ENCODE measurements at places on chromosomes 7 and 10.

DNA sequence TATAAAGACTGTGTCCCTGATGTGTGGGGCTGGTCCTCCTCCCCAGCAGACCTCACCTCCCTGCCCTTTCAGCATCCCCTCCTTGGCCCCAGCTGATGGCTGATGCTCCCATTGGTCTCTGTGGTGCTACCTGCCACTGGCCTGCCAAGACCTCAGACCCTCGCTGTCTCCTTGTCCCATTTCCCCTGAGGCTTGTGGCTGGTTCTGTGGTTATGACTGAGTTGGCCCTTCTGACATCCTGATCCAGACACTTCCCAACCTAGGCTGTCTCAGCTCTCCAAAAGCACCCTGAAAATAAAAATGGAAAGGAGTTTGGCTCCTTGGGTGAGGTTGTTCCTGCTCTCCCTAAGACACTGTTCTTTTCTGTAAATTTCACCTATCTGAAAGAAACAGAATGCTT lies 214.2 kb downstream of the RPS24 start:
- no peak for DNase-seq

DNA sequence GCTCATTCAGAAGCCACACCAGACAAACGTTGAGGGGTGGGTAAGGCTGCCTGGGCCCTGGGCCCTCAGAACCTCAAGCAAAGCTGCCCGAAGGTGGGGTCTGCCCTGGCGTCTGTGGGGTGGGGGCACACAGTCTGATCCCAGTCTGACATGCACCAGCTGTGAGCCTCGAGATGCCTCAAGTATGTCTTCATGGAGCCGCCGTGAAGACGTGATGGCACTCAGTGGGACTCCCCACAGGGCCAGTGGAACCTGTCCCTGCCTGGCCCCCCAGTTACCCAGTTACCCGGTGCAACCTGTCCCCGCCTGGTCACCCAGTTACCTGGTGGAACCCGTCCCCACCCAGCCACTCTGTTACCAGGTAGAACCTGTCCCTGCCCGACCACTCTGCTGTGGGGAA lies 351.2 kb downstream of the PTPRN2 start:
- DNase-seq: no peak

DNA sequence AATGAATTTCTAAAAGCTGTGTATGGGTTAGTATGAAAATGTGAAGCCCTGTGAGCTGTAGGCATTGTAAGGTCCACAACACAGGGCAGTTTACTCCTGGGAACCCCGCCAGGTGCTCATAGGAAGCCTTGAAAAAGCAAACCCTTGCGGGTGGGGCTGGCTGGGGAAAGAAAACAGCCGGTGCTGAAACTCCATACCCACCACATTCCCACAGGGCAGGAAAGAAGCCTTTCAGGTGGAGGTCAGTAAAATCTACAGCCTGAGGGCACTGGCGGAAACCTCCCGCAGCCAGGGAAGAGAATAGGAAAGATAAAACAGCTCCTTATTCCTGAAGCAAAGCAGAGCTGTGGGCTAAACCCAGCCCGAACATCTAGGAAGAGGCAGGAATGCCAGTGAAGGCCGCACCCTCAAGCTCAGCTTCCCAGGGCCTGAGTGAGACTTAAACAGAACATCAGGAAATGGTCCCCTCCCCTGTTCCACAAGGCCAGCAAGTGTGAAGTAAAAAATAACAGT lies 34.7 kb downstream of the PODXL start:
- DNase-seq: no peak

GRCh38 chr7:70036695-70037094 lies 438.4 kb downstream of the AUTS2 start:
- no peak for DNase-seq

DNA sequence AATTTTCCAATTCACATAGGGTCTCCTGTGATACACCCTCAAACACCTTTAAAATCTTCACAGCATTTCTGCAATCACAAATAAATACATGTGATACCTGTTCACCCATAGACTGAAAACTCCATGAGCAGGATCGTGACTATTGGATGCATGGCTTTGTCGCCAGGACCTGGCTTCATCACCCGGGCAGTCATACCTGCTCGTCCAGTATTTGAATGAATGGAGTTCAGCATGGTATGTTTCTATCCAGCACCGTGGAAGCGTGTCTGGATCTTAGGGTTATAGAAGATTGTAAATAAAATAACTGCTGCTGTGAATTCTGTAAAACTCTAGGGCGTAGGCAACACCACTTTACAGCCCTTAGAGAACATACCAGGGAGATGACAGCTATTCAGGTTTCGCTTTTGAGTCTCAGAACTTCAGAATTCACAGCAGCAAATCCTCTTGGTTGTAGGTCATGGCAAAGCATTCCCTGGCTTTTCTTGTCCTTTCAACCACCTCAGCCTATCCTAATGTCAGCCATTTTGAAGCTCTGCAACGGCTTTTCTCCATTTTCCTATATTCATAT lies 47.4 kb upstream of the USP6NL start:
- no peak for DNase-seq

DNA sequence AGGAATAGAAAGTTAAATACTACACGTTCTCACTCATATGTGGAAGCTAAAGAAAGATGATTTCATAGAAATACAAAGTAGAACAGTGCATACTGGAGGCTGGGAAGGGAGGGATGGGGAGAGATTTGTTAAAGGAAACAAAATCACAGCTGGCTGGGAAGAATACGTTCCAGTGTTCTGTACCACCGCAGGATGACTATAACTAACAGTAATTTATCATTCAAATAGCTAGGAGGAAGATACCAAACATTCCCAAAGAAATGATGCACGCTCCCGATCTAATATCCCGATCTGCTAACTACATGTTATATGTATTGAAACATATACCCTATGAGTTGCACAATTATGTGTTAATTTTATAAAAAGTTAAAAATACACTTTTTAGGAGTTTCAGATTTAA lies 162.3 kb downstream of the ZMYND11 start:
- DNase-seq: no peak

Data from stimulated activated CD4-positive, alpha-beta T cell treated with anti-CD3 and anti-CD28 coated beads, TNF-alpha, amount 100 ng/mL, for 24 hours (primary cell).